ENCODE measurements at places on chromosomes 11 and 22.

DNA sequence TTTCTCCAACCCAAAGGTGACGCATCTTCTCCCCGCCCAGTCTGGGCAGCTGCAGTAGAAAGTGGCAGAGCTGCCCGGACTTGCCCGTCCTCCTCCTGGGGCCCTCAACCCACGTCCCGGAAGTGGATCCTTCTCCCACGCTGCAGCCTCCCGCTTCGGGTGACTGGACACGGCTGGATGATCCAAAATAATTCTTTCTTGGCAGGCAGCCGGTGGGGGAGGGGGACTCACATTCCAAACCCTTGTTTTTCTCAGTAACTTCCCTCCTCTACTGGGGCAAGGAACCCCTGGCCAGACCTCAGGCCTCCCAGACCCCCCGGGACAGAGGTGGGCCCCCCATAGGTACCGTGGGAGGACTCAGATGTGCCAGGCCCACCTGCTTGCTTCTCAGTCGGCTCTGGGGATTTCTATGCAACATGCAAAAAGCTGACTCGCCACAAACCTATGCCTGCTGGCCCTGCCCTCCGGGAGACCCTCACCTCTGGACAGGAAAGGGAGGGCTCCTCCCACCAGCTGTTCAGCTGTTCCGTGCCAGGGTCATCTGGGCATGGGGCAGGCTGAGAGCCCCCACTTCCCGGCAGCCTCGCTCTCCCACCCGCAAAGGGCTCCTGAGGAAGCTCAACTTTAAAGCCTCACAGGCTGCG, 1.4 kb downstream of the PLXNB2 start:
- DNase-seq, result peak; percentile 93

- DNase-seq, result no peak
Observed at GRCh38 chr11:119786431-119787073, 57.6 kb upstream of the NECTIN1 start.

GRCh38 chr22:39535357-39535725, 2.8 kb upstream of the RPS19BP1 start:
- no peak for DNase-seq

DNA sequence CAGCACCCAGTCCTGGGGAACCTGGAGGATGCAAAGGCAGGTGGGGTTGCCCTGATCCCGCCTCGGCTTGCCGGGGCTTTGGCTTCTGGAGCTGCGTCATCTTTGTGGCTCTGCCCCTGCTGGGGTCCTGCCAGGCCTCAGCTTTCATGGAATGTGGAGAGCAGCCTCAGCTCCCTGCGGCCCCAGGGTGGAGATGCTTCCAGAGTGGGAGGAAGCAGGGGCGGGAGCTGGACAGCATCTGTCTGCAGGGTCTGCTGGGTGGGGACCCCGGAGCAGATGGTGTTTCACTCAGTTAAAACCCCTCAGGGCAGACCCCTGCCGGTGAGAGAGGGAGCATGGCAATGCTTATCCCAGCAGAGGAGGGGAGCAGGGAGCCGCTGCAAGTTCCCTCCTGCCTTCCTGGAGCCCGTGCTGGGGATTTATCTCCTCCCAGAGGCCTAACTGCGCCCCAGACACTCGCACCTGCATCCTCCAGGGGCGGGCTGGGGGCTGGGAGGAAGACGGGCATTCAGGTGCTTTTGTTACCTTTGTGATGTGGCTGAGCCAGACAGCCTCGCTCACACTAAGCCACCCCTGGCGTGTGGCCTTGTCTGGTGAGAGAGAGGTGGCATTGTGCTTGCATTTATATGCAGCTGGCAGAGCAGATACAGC, 15.7 kb downstream of the GRIK4 start:
- no peak for DNase-seq

GRCh38 chr11:6565988-6566703, 37.3 kb downstream of the RRP8 start:
- DNase-seq, result no peak

- DNase-seq, result peak; percentile 42
Observed at GRCh38 chr22:19970479-19971275, 29.1 kb upstream of the TXNRD2 start.

GRCh38 chr11:60835534-60835846, 6.4 kb upstream of the CCDC86 start:
- no peak for DNase-seq

- DNase-seq, result no peak
Observed at GRCh38 chr11:2263071-2263565, 7.3 kb downstream of the ASCL2 start.

- DNase-seq, result no peak
Observed at GRCh38 chr11:87597725-87598124, 560.0 kb downstream of the TMEM135 start.

DNA sequence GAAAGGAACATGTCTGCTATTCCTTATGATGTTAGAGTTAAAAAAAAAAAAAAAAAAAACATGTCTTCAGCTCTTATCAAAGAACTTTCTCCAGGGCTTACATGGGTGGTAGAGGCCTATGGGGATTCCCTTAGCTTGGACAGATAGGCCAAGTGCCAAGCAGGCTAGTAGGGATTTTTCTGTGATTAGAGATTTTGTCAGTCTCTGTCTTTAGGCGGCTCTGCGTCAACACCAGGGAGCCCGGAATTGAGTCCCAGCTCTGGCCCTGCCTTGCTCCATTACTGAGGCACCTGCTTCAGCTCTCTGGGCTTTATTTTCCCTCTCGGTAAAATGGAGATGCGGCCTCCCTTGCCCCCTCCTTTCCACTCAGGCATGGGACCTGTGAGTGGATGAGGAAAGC, 13.1 kb downstream of the CRY2 start:
- no peak for DNase-seq

DNA sequence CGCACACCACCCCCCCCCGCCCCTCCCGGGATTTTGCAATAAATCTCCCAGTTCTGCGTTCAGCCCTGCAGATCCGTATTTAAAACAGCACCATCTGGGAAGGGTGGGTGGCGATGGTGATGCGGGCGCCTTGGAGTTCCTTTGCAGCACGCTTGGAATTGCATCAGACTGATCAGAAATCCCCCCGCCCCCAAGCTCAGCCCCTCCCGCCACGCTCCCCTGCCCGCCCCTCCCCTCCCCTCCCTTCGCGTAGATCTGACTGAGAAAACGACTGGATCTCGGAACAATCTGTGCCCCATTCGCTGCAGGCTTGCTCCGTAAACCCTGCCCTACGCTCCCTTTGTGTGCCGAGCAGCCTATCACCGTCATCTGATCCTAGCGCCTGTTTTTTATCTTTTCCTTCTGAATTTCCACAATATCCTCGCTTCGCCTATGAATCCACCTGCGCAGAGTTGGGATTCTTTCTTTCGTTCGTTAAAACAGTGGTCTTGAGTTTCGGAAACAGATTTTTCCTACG, 18.1 kb upstream of the BDNF start:
- DNase-seq, result no peak

- no peak for DNase-seq
Observed at GRCh38 chr11:1733009-1733715, 17.2 kb downstream of the IFITM10 start.

Measured in prostate gland (tissue), 2 donors.